ENCODE measurements at places on chromosomes 7 and 10. TPM values are rescaled to one million over a fixed set of nuclear protein-coding genes. Genes with fewer than 3 reads are reported as not detected.
A peak's percentile ranks its signal among the peaks of the same experiment; 100 is the strongest.

DNA sequence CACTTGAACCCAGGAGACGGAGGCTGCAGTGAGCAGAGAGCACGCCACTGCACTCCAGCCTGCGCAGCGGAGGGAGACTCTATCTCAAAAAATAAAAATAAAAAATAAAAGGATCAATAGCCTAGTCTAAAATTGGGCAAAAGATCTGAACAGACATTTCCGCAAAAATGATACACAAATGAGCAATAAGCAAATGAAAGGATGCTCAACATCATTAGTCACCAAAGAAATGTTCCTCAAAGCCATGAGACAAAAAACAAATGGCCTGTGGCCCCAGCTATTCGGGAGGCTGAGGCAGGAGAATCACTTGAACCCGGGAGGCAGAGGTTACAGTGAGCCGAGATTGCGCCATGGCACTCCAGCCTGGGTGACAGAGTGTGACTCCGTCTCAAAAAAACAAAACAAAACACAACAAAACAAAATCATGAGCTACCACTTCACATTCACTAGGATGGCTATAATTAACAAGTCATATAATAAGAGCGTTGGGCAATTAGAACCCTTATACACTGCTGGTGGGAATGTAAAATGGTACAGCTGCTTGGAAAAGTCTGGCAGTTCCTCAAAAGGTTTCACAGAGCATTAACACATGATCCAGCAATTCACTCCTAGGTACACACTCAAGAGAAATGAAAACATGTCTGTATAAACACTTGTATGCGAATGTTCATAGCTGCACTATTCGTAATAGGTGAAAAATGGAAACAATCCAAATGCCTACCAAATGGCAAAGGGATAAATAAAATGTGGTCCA lies 3.1 kb downstream of the DAGLB start:
- no peak for ATAC-seq

- ATAC-seq = no peak
Observed at GRCh38 chr10:86340176-86340990, 26.2 kb downstream of the GRID1 start.

DNA sequence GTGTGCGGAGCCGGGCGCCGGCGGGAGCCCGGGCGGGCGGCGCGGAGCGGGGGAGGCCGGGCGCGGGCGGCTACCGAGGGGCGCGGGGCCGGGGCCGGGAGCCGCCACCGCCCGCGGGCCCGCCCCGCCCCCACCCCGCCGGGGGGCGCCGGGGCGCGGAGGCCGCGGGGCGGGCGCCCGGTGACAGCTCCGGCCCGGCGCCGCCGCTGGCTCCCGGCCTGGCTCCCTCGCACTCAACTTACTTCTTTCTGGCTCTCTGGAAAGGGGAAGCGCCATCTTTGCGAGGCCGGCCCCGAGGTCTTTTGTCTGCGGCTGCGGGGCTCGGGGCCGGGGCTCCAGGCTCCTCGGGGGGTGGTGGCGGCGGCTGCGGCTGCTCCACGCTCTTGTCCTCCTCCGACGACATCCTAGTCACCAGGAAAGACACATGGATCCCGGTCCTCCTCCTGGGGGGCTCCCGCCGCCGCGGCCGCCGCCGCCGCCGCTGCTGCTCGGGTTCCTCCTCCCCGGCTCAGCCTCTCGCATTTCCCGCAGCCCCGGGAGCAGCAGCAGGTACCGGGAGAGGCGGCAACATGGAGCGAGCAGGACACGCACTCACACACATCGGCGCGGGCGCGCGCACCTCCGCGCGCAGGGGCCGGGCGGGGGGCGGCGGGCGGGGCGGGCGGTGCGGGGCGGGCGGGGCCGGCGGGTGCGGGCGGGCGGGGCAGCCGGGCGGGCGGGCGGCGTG lies at the start of gene KMT2C:
Gene KMT2C (minus strand): TSS at position 620 of the 727 bp plus-strand sequence. CDS start 217 bp downstream, at position 403.
- peak; percentile 41 for ATAC-seq

DNA sequence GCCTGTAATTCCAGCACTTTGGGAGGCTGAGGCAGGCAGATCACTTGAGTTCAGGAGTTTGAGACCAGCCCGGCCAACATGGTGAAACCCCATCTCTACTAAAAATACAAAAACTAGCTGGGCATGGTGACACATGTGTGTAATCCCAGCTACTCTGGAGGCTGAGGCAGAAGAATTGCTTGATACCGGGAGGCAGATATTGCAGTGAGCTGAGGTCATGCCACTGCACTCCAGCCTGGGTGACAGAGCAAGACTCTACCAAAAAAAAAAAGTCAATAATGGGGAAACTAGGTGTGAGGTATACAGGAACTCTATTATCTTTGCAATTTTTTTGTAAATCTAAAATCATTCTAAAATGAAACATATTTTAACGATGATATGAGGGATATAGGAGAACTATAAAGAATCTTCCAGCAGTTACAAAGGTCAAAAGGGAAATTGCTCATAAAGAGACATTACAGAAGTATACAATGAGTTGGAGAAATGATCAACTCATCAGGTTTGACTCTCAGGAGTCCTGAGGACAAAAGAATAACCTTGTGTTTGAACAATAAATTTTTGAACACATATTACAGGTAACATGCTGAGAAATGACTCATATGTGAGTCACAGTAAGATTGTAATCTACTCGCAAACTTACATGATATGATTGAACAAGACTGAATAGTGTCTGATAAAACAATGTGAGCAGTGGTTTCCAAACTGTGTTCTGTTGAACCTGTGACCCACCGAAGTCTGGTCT lies 272.6 kb downstream of the FGFR2 start:
- ATAC-seq = peak; percentile 88

DNA sequence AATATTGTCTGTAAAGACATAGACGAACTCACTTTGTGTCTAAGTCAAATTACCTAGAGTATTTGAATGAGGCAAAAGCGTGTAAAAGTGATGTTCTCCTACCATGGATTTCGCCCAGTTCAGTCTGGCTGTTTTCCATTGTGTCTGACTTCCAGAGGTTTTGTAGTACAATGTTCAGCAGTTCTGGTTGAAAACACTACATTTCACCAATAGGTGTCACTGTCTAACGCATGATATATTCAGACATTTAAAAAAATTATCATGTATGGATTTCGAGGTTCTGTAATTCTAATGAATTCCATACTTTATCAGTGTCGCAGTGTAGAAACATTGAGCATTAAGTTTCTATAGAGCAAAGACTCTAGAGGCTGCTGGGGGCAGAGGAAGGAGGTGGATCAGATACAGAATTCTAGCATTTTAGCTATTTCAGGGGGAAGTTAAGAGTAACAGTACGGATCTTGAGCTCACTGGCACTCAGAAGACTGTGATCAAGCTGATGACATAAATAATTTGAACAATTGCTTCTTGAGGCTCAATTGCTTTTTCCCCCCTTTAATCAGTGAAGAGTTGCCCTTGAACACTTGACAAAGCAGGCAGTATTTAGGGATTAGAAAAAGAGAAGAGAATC lies 196.9 kb upstream of the RHOBTB1 start:
- ATAC-seq = peak; percentile 62

- ATAC-seq = no peak
Observed at GRCh38 chr10:28281726-28282315, 21.0 kb downstream of the MPP7 start.

GRCh38 chr7:45985902-45986301 lies 64.8 kb upstream of the IGFBP3 start:
- ATAC-seq = peak; percentile 82

DNA sequence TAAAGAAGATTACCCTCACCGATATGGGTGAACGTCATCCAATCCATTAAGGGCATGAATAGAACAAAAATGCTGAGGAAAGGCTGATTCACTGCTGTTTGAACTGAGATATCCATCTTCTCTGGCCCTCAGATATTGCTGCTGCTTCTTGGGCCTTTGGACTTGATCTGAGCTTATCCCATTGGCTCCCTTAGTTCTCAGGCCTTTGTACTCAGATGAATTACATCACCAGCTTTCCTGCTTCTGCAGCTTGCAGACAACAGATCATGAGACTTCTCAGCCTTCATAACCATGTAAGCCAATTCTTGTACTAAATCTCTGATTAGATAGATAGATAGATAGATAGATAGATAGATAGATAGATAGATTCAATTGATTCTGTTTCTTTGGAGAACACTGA lies 40.2 kb downstream of the CYCS start:
- ATAC-seq = no peak

DNA sequence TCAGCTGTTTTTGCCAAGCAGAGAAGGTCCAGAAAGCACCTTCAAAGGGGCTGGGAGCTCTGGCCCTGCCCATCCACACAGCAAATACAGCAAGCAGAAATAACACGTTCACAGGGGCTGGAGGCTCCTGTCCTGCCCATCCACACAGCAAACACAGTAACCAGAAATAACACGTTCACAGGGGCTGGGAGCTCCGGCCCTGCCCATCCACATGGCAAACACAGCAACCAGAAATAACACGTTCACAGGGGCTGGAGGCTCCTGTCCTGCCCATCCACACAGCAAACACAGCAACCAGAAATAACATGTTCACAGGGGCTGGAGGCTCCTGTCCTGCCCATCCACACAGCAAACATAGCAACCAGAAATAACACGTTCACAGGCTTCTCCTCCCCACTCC lies 558.1 kb downstream of the PTPRN2 start:
- no peak for ATAC-seq

DNA sequence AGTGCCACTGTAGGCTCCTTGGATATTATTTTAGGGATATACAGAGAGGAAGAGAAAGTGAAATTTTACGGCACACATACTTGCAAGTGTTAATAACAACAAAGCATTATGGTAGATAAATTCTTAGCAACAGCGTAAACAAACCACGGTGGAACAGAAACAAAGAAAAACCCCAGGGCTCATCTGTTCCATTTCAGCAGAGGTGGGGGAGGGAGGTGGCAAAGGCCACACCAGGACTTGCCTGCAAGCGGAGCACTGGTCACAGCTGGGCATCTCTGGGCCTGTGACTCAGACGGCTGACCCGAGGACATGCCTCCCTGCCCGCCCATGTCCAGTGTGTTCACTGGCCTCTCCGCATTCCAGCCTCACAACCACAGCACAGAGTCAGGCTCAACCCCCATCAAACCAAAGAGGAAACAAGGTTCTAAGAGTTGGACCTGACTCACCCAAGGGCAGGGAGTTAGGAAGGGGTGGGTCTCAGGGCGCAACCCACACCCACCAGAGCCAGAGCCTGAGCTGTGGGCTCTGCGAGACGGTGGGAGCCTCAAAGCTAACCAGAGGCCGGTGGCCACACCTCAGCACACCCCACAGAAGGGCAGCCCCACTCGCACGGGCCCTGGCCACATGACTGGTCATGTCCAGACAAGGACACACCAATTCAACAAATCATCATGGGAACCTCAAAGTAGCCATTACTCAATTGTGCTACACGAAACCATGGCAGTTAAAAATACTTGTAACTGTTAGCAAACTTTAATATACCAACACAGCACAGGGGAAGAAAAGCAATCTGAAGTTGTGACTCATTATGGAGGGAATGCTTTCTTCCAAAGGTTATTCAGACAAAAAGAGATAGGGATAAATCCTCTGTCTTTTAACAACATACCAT lies 10.7 kb downstream of the ESYT2 start:
- ATAC-seq = peak; percentile 87

DNA sequence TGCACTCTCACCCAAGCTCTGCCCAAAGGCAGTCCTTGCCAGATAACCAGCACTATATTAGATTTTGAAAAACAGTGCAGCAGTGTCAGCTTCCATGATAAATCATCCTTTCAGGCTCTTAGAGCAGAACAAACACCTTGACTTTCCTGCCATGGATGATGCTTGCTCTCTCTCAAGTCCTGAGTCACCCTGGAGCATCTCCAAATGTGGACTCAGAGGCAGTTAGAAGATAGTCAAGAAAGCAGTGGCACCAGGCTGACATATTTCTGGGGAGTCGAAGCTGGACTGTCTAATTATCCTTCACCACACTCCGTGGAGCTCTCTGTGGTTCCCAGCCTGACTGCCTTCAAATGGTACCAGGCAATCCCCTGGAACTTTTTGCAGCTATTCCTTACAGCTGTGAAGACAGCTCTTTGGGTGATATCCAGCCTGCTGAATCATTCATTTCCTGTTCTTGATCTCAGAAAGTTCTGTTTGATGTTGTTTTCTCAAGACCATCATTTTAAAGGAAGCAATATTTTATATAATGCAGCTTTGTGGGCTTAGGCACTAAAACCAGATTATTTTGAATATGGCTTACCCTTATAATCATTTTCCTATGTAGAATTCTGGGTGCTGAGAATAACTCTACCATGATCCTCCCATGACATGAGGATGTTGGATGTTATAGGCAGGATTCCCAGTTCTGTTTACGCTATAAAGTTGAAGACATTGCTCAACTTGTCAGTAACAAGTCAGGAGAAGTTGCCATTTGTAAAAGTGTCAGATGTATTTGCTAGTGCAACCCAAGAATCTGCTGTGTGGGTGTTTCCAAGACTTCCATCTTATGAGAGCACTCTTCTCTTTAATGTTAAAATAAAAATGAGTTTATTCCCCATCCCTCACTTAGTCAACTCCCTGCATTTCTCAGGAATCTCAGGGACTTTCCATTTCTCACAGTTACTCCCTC lies 233.8 kb downstream of the C7orf25 start:
- peak; percentile 95 for ATAC-seq

DNA sequence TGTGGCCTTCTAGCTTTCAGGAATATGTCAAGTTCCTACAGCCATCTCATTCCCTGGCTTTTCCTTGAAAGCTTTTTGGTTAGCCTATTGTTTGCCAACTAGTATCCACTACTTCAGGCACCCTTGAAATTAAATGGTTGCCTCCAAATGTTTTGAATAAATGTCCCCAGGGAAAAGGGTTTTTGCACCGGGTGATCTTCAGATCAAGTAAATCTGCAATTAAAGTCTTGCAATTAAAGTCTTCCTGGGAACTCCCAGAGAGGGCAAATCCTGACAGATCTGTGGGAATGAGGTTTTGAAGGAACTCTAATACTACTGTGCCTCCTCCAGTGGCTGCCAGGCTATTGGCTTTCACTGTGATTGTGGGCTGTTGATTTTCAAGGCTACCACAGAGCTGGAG lies 17.7 kb upstream of the ZNRF2 start:
- ATAC-seq = no peak

- no peak for ATAC-seq
Observed at GRCh38 chr10:13891128-13892000, 304.6 kb downstream of the PRPF18 start.

DNA sequence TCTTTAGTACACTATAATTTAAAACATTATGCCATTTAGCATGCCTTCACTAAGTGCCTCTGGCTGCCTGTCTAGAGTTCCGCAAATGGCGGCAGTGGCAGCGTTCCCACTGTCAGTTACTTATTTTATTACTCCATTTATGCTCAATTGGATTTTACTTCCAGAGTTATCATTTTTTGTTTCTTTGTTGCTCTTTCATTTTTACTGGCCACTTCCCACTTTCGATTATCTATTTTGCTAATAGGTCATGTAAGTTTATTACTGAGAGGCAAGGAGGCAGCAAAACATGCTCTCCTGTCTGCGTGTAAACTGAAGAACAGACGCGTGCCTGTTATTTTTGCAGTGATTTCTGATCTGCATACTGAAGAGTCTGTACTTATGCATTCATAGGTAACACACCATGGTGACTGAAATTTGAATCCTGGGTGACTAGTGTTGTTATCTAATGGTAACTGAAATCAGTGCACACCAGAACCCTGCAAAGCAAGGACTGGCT lies 23.1 kb downstream of the KDM7A start:
- no peak for ATAC-seq

- no peak for ATAC-seq
Observed at GRCh38 chr10:32360884-32361283, 13.9 kb upstream of the EPC1 start.

Gene PIP
- total RNA-seq = 0.56 TPM

Gene GRM3
- not detected for total RNA-seq

Gene CC2D2B
- total RNA-seq = 0.36 TPM

Gene NCF1
- 2.7 TPM for total RNA-seq

Gene NHLRC2
- 18.7 TPM for total RNA-seq

Gene TUBAL3
- total RNA-seq = 0.12 TPM

Gene SUFU
- total RNA-seq = 9.4 TPM

Gene ADRA2A
- 0.44 TPM for total RNA-seq

Gene CPA4
- 9.4 TPM for total RNA-seq

Gene CYP3A7
- total RNA-seq = not detected
